ENCODE measurements at places on chromosomes 2 and 18. TPM values are rescaled to one million over a fixed set of nuclear protein-coding genes. Genes with fewer than 3 reads are reported as not detected.
A peak's percentile ranks its signal among the peaks of the same experiment; 100 is the strongest.

GRCh38 chr2:15941871-15942710, 1.7 kb downstream of the MYCN start:
- peak; percentile 53 for DNase-seq

DNA sequence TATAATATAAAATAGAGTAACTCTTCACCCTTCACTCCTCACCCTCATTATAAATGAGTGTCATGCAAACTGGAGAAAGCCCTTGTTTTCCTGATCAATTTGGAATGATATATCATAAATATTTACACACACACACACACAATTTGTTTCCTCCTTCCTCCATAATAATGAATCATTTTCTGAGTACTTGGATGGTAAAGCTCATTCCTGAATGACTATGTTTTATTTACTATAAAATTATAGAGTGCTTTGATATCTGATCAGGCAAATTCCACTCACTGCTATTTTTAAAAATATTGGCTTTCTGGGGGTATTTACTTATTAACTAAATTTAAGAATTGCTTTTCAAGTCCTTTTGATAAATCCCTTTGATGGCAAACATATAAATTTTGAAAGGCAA, 1125.5 kb upstream of the CNTNAP5 start:
- DNase-seq, result no peak

DNA sequence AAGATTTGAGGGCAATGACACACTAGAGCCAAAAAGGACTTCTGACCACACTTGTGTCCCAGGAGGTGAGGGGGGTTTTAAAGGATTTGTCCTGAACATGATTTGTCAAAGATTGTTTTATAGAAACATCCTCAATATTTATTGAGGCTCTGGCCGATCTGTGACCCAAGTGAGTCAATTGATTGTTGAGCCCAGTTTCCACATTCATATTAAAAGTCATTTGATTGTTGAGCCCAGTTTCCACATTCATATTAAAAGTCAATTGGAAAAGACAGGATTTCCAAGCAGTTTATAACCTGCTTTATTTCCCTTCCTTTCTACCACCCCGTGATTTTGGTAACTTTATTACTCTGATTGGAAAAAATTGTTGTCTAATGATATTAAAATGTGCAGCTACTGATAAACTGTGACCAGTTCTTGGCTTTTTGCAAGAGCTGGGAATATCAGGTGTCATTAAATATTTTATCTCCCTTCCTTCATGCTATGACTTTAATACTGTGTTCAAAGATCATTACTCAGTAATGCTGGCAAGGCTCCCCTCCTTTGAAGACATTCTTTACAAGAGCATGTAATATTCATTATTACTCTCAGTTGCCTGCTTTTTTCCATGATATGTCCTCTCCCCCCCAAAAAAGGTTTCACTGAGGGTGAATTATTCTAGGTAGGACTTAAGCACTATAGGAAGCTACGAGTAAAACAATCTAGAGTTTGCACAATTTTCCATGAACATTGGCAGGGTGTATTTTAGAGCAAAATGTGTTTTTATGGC, 75.3 kb downstream of the HRH4 start:
- no peak for DNase-seq

DNA sequence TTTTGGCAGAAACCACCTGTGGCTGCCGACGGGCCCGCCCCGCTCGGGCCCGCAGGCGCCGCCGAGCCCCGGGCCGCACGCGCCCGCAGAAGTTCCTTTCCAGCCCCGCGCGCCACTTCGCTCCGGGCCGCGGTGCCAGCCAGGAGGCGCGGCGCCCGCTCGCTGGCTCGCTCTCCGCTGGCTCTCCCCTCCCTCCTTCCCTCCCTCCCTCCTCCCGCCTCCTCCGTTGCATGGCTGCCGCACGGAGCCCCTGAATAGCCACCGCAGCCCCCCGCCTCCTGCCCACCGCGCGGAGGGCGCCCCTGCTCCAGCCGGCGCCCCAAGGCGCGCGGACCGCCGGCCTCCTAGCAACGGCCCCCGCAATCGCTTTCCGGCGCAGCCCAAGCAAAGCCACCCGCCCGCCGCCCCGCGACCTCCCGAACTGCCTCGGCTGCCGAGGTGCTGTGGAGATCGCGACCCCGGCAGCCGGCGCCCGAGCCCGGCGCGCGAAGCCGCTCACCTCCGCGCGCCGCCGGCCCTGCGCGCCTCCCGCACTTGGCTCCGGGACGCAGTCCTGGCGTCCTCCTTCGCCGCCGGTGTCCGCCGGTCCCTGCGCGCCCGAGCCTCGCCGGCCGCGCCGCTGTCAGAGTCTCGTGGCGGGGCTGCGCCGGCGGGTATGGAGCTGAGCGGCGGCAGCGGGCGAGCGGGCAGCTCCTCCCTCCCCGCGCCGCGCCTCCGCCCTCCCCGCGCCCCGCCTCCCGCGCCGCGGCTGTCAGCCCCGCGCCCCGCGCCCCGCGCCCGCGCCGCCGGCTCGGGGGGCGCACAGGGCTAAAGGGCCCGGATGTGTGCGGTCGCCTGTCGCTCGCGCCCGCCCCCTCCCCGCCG, at the start of gene ZBTB7C:
Gene ZBTB7C, minus strand, starts transcription at position 657 of the 864 bp plus-strand sequence.
- DNase-seq, result peak; percentile 54

Gene RNF152
- total RNA-seq, result 75.6 TPM

Measured in tongue (tissue), 3 donors.